ENCODE measurements at places on chromosomes 1 and 21.

DNA sequence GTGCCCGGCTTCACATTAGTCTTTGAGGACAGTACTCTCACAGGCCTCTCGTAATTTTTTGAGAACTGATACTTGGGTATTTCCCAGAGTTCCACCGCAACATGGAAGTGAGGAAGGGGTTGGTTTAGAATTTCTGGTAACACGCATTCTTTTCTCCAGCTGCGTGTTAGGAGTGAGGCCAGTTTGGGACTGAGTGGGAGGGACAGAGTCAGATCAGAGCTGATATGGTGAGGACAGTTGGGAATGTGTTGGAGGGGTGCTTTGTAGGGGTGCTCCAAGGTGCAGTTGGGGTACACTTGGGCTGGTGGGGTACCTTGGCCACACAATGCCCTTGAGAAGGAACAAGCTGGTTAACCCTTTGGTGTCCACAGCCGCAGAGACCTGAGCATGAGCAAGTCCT lies 6.7 kb downstream of the FBXO6 start:
- no peak for DNase-seq

DNA sequence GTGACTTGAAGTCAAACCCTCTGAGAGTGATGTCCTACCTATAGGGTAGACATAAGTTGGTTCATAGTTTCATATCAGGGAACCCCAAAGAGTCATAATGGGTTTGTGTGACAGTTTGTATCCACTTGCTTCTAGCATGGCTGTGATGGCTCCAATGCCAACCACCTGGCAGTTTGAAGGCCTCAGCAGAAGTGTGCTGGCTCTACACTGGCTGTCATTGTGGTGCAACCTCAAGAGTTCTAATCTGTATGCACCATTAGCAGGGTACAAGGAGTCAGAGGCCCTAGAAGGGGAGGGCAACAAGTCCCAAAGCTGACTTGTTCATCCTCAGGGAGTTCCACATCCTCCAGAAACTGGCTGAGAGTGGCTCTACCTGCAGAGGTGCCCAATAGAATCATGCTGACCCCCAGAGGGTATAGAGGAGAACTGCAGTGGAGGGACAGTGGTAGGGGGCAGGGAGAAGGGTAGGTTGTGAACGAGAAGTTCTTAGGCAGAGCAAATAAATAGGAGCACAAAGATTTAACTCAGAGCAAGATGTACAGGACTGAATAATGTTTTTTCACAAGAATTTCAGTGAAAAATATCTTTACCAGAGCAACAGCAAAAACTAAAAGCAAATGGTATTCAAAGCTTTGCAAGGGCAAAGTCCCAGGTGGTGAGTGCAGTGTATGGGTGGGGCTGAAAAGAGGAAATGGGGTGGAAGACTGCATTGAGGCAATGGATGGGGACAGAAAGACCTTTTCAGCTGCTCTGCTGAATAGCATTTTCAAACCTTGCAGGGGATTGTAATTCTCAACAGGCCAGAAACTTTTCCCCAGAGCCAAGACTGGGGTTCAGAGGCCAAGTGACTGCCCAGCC lies 3.2 kb downstream of the FCRL2 start:
- no peak for DNase-seq

DNA sequence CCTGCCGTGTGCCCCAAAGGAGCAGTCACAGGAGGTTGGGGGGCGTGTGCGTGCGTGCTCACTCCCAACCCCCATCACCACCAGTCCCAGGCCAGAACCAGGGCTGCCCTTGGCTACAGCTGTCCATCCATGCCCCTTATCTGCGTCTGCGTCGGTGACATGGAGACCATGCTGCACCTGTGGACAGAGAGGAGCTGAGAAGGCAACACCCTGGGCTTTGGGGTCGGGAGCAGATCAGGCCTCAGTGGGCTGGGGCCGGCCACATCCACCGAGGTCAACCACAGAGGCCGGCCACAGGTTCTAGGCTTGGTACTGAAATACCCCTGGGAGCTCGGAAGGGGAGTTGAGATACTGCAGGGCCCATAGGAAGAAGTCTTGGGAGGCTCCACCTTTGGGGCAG lies 23.5 kb downstream of the COL6A1 start:
- DNase-seq = no peak

- no peak for DNase-seq
Observed at GRCh38 chr1:45682942-45683341, 3.4 kb downstream of the GPBP1L1 start.

DNA sequence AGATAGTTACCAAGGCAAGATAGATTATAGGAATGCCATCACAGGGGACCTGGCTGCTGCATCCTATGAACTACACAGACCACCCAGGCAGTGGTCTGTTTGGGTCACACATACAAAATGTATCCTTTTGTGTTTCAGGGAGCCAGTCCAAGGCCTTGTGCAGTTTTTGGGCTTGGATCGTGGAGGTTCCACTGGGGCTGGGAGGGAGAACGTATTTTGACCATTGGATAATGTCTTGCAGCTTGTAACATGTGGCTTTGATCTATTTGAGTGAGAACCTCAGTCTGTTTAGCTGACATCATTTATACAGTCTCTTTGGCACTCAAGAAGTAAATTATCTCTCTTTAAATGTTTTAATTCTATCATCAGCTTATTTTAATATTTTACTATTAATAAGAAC lies 147.3 kb downstream of the DUSP10 start:
- no peak for DNase-seq

DNA sequence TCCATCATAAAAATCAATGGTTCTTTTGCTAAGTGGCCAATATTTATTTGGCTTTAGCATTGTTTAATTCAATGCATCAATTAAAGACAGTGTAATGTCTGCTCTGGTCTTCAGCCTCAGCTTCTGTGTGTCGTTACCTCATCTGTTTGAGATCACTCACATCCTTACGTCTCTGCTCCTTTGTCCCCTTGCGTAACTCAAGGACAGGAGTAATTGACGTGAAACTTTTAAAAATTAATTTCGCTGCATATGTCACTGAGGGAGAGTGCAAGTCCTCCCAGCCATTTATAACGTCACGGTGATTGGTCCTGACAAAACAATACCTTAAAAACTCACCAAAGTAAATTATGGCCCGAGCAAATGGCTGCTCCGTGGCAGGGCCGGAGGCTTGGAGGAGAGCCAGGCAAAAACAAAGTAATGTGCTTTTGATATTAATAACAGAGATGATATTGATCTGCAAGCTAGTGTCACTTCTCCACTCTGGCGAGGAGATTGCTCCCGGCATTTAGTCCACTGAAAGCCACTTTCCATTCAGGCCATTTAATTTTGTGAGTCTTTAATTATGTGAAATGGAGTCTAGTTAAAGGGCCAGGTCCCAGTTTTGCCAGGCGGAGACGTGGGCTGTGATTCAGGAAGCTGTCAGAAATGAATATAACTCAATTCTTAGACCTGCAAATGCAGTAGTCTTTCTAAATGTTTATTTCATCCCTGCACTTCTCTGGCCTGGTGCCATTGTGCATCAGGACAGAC lies 150.9 kb upstream of the POU3F1 start:
- no peak for DNase-seq

DNA sequence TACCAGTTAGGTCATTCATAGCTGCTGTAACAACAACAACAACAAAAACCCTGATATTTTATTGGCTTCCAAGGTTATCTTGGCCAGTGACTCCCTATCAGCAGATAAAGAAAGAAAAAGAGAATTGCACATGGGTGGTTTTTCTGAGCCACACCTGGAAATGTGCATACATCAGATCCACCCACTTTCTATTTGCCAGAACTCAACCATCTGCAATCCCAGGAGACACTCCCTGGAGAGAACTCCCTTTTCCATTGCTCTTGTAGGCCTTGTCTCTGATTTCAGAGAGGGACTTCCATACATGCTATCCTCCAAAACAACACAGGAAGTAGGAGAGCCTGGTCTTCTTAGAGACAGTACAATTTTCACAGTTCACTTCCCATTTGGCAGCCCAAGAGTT lies 74.9 kb upstream of the ZC3H11B start:
- no peak for DNase-seq

DNA sequence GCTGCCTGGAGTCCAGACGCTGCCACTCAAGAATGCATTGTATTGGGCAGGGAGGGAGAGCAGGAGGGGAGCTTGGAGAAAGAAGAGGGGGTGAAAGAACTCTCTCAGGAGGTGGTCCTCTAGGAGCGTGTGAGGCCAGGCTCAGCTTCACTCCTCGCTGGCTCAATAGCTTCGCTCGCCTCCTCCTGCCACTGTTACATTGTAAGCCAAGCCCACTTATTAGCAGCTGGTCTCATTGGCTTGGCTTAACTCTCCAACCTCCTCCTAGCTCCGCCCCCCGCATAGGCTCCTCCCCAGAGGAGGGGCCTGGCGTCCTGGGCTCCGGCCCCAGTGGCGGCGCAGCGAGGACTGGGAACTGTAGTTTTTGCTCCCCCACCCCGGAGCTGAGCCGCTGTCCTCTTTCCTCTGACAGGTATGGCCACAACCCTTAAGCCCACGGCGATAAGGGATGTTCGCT lies at the start of gene KCNN3:
TSS of gene KCNN3 (minus strand) at position 167 of the 457 bp plus-strand sequence. CDS start 317 bp downstream, outside the sequence.
- DNase-seq = peak; percentile 91

DNA sequence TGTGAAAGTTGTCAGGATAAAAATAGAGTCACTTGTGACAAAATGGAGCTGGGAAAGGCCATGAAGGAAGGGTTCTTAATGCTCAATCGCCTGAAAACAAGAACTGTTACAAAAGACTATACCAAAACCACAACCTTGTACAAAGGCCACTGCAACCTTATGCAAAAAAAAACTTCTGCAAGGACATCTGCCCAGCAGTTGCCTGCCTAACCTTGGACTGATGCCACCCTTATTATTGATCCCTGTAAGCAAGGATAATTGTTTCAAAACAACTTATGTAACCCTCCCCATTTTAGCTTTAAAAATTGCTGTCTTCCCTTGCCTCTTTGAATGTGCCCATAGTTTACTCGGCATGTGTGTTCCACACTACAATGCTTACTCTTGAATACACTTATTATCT lies 5.7 kb downstream of the ALG14 start:
- no peak for DNase-seq

Data from occipital lobe (tissue), 3 donors.